ENCODE measurements at places on chromosomes 16 and 17.
A peak's percentile ranks its signal among the peaks of the same experiment; 100 is the strongest.

DNA sequence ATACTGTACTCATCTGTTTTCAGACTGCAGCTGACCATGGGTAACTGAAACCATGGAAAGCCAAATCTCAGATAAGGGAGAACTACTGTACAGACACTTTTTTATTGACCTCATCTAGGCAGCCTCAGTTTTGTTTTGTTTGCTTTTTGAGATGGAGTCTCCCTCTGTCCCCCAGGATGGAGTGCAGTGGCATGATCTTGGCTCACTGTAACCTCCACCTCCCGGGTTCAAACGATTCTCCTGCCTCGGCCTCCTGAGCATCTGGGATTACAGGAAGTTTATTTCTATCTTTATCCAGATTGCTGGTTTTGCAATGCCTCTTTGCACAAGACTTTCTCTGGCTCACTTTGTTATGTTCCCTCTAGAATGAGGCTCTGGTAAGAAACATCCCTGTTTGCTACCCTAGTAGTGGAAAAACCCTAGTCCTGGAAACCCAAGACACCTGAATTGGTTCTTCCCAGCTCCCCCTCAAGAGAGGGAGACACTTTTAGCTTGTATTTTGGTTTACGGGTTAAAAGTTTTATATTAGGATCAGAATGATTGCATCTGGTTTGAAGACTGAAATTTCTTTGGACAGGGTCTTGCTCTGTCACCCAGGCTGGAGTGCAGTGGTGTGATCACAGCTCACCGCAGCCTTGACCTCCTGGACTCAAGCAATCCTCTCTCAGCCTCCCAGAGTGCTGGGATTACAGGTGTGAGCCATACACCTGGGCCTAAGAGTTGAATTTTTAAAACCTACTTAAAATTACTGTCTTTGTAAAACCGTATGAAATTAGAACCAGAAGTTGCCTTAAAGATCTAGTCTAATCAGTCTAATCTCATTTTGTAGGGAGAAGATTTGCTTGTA is 38.9 kb downstream of the ZNF207 start:
- DNase-seq: no peak

GRCh38 chr16:89607937-89608740 is 5.3 kb upstream of the DPEP1 start:
- no peak for DNase-seq

GRCh38 chr17:31820691-31821435 is 38.2 kb downstream of the COPRS start:
- peak; percentile 36 for DNase-seq

DNA sequence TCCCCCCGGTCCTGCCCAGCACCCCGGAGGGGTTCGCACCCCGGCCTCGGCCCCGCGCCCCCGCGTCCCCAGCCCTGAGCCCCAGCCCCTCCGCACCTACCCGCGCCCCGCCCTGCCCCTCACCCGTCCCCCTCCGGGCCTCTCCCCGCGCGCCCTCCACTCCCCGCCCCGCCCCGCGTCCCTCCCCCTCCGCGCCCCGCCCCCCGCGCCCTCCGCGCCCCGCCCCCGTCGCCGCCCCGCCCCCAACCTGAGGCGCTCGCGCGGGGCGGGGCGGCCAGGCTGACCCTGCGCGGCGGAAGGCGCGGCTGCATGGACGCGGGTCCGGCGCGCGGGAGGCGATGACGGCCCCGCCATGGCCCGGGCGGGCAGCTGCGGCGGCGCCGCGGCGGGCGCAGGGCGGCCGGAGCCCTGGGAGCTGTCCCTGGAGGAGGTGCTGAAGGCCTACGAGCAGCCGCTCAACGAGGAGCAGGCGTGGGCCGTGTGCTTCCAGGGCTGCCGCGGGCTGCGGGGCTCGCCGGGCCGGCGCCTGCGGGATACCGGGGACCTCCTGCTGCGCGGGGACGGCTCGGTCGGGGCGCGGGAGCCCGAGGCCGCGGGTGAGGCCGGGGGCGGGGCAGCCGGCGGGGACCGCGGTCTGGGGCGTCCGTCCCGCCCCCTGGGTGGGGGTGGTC is at the start of gene SPIRE2:
SPIRE2 (plus strand) TSS at position 277 of the 671 bp plus-strand sequence; CDS start at position 353, 76 bp downstream.
- peak; percentile 37 for DNase-seq

DNA sequence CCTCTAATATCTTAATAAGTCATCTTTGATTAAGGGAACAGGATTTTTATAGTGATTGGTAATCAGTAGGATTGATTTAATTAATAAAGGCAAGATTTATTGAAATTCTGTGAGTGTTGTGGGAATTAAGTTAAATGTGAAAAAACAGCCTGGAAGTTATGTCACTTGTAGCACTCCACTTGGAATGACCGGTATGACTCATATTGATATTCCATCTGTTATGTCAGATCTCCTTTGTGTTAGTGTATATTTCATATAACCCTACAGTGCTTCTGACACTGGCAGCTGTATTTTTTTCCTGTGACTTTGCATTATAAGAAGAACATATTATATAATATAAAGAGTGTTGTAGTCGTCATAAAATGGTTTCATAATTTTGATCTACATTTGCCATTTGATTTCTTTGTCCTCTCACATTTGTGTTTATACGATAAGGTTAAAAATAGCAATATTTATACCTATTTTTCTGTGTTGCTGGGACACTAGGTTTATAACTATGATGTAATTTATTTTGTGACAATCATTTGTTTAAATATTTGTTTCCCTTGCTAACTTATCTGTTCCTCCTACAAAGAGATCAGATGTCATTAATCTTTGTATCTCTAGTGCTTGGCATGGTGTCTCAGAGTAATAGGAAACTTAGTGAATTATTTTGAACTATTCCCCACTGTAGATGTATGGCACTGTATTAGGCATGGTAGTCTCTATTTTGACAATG is 249.0 kb downstream of the BCAS3 start:
- DNase-seq: no peak

- peak; percentile 9 for DNase-seq
These were observed 36.4 kb downstream of the SNX20 start for GRCh38 chr16:50644729-50645128.

DNA sequence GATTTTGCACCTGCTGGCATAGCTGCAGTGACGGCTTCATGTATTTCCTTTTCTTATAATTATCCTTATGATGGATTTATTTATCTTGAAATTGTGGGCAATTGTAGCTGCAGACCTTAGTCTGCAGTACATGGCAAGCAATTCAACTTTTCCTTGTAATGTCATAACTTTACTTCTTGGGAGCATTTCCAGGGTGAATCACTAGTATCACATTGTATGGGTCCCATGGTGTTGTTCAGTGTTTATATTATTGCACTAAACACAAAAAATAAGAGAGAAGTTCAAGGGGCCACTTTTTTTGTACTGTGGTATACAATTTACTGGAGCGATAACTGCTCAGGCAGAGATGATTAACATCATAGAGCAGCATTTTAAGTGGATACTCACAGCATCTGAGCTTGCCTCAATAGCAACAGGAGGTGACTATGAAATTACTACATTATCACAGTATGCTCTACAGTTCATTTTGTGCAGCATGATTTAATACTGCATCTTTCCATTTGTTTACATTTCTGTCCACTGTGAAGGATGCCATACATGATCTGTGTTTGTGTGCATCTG is 169.5 kb downstream of the STX8 start:
- DNase-seq: no peak
